ENCODE measurements at places on chromosomes 7 and 10.

DNA sequence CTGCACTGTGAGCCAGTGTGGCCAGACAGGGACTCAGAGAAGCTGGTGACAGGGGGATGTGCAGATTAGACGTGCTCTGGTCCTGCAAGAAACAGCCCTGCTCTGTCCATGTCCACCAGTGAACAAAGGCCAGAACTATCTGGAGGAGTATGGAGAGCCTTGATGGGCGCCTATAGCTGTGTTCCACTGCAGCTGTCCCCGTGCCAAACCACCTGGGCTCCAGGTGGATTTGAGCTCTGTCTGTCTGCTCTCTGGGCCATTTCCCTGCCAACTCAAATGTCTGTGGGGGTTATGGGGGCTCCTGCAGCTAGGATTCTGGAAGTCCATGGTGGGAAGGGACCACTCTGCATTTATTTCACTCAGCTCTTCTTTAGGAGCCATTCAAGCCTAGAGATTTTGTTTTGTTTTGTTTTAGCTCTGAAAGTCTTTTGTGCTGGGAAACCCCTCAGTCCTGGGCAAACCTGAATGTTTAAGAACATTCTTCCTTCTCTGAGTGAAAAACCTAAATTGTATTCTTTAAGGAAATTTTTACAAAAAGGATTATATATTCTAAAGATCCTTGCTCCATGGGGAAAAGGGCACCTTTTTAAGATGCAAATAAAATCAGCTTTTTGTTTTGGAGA is 1039.5 kb upstream of the SORCS1 start:
- DNase-seq: no peak

DNA sequence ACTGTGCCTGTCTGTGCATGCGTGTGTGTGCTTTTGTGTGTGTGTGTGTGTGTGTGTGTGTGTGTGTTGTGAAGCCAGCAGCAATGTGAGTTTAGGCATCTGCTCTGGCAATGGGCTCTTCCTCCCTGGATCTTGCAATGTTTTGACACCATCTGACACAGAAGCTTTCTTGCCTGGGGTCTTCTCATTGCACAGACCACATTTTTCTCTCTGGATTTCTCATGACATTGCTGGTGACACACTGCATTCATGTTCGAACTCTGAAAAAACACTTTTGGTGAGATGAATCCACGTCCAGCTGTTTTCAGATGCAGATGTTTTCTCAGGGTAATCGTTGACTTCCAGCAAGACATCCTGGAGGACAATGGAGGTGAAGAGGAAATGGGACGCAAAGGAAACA is 63.0 kb upstream of the FZD8 start:
- no peak for DNase-seq

- no peak for DNase-seq
These were observed 34.9 kb upstream of the WAPL start for GRCh38 chr10:86556532-86556931.

DNA sequence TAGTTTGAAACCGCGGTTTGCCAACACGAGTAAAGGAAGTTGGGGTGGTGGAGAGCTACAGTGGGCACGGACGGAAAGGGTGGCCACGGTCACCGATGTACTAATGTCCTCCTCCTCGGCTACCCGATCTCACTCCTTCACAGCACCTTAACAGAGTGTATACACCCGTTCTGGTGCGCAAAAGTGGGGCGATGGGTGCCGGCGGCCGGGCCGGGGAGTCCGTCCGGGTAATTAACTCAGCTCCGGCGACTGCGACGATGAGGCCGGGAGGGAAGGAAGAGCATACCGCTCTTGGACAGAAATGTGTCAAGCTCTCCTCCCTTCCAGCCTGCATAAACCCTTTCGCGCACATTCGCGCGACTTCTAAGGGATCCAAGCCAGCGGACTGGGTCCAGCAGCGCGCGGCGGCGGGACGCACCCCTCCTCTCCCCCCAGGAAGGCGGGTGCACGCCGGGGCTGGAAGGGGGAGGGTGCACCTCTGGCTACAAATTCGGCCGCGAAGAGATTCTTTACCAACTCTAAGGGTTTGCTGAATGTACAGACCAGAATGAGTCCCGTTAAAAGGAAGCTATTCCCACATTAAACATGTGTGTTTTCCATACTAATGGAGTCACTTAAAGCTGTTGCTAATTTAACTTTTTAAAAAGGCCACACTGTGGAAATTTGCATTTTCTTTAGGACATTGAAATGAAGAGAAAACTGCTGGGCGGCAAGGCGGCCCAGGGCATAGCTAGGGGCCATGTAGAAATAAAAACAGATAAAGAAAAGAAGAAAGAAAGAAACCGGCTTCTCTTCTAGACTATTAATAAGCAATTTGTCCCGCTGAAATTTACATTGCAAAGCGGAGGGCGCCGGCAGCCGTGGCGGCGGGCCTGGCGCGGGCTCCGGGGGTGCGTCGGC is 6.6 kb upstream of the EBF3 start:
- DNase-seq: no peak

Measured in activated CD4-positive, alpha-beta T cell treated with anti-CD3 and anti-CD28 coated beads for 24 hours (primary cell).